ENCODE measurements at places on chromosomes 16 and 17.

DNA sequence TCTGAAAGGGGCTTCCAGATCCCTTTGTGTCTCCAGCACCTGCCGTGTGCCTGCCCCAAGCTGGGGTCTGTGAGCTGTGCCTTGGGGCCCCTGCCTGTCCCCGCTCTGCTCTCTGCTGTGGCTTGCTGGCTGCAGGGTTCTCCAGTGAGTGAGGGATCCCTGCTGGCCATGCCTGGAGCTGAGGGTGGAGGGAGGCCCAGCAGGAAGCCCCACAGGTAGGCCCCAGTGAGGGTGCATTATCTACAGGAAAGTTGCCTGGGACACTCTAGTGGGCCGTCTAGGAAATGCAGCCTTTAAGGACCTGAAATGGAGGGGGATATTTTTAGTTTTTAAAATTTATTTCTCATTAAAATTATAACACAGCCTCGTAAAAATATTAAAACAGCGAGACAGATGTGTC lies 50.9 kb downstream of the JPH3 start:
- DNase-seq: no peak

- no peak for DNase-seq
Measured at GRCh38 chr16:55832425-55832772, 497 bp downstream of the CES1 start.

- DNase-seq: no peak
Measured at GRCh38 chr16:50859628-50860360, 117.9 kb downstream of the CYLD start.

GRCh38 chr16:85465328-85466303 lies 147.5 kb upstream of the GSE1 start:
- no peak for DNase-seq

Measured in activated naive CD4-positive, alpha-beta T cell (primary cell).